Activated CD4-positive, alpha-beta memory T cell treated with anti-CD3 and anti-CD28 coated beads, Interleukin-2, amount 10 ng/mL, durations not matched to agents 7 days and 5 days (primary cell): ENCODE measurements at places on chromosomes 3 and 15.

GRCh38 chr15:74413350-74414080 is 20.2 kb downstream of the SEMA7A start:
- DNase-seq: no peak

DNA sequence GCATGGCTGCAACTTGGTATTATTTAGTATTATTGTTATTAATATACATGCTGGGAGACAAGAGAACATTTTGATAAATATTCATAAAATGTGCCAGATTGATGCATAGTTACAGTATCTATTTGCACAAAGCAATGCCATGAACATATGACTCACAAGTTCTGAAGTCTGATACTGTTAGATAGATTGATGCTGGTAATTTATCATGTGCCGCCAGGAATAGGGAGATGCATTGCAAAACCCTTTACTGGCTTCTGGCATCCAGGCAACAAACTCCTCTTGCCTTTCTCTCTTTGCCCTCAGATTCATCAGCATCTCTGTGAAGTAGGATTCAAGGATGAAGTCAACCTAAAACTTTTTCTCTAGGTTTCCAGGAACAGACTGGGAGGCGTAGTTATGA is 41.0 kb upstream of the SLC25A26 start:
- DNase-seq: no peak

DNA sequence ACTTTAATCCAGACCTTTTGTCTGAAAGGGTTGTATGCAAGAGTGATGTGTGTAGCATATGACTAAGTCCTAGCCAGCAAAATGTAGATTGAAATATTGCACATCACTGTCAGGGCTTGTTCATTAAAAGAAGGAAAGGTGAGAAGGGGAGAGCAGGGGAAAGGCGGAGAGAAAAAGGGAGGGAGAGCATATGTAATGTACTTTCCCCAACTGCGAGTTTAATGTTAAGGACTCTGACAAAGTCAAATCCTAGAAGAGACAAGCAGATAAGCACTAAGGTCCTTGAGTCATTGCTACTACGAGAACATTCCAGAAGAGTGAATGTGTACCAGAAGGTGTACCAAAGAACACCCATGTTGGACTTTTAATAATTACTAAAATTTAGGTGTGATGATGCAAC is 1336.7 kb downstream of the NSUN3 start:
- no peak for DNase-seq

DNA sequence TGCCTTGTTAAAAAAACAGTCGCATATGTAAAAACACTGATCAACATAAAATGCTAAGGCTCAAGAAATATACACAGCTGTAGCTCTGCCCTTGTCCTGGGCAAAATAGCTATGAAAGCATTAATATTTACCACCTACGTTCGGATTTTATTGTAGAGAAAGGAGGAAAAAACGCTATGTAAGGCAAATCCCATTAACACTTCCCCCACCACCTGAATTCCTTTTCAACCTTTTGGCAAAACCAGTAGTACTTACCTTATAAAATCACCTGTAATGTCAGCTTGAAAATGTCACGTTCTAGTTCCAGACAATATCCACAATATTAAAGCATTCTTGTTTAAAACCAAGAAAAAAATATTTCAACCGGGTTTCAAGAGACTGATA is 3.6 kb downstream of the TRA2B start:
- no peak for DNase-seq

DNA sequence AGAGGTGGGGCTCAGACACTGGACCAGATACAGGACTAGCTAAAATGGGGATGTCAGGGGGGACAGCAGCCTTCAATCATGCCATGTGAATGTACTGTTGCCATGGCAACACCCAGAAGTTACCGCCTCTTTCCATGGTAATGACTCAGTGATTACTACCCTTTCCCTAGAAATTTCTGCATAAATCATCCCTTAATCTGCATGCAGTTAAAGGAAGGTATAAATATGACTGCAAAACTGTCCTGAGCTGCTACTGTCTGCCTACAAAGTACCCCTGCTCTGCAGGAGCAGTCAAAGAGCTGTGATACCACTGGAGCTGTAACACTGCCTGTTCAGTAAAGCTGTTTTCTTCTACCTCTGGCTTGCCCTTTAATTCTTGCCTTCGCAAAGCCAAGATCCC is 168.2 kb downstream of the PEAK1 start:
- no peak for DNase-seq

GRCh38 chr3:111768571-111769100 is 90.4 kb upstream of the PHLDB2 start:
- DNase-seq: no peak

DNA sequence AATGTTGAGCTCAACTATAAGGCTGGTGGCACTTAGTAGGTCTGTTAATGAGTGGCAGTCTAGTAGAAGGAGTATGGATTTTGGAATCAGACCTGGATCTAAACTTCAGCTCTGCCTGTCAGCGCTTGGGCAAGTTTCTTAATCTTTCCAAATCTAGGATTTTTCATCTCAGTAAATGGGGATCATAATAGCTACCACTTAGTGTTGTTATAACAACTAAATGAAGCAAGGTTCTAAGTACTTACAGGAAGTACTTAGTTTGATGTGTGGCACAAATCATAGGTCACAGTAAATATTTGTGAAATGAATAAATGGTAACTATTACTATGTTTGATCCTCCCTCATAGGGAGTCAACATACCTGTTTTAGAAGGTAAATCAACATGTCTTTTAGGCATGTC is 31.4 kb downstream of the SLC49A4 start:
- DNase-seq: no peak
